ENCODE measurements at places on chromosomes 11 and 22.

DNA sequence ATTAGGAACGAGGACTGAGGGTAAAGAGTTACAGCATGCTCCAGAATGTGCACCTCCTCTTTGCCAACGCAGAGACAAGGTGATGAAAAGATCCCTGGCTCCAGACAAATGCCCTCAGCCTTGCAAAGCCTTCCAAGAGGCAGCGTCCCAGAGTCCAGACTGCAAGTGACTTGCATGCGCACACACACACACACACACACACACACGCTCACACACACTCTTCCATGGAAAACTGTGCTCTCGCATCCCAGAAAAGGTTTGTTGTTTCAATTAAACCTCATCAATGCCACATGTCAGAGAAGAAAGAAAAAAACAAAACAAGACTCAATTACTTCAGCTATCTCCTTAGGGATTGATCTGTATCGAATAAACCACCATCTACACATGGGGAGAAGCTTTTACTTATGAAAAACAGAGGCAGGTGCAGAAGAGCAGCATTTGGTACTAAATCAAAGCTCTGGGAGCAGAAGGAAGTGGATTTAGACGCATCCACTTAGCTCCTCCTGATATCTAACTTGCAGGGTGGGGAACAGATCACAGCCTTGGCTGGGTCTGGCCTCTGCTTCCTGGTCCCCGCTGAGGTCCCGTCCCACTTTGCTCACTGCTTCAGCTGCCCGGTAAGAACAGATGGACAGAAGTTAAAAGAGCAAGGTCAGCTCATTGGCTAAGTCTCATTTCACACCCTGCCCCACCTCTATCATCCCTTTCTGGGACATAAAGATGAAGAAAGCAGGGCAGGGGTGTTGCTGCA lies 249.8 kb upstream of the BLID start:
- DNase-seq = no peak

GRCh38 chr11:65055538-65055937 lies 2.8 kb downstream of the NAALADL1 start:
- no peak for DNase-seq

DNA sequence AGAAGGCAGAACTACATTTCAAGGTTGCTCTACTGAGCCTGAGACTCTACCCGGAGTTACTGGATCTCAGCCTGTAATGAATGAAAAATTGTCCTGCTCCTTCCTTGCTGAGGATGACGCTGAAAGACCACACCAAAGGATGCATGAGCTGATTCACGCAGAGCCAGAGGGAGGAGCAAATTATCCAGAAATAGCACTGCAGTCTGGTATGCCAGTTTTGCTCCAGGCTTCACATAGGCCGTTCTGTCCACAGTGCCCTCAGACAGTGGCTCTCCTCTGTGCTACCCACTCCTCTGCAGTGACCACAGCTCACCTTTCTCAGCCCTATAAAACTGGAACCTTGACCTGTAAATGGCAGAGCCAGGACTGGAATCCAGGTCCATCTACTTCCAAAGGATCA lies 79.3 kb upstream of the GALNT18 start:
- no peak for DNase-seq

- no peak for DNase-seq
These were observed 396.4 kb upstream of the CCDC90B start for GRCh38 chr11:83682611-83682973.

GRCh38 chr22:28771195-28771791 lies 1.2 kb upstream of the CCDC117 start:
- no peak for DNase-seq

DNA sequence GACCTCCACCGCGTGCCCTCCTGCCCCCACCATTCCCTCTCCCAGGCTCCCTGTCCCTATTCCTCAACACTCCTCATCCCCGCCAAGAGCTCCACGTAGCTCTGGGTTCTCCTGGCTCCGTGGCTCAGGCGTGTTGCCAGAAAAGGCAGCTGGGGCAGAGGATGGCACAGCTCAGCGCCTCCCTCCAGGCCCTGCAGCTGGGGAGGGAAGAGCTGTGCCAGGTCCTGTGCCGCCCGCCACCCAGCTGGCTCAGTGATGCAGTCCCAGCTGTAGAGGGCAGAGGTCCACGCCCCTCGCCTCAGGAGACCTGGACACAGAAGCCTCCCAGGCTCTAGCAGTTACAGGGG lies 4.2 kb downstream of the ARHGAP1 start:
- no peak for DNase-seq

GRCh38 chr11:71115770-71116692 lies 136.3 kb downstream of the SHANK2 start:
- no peak for DNase-seq

DNA sequence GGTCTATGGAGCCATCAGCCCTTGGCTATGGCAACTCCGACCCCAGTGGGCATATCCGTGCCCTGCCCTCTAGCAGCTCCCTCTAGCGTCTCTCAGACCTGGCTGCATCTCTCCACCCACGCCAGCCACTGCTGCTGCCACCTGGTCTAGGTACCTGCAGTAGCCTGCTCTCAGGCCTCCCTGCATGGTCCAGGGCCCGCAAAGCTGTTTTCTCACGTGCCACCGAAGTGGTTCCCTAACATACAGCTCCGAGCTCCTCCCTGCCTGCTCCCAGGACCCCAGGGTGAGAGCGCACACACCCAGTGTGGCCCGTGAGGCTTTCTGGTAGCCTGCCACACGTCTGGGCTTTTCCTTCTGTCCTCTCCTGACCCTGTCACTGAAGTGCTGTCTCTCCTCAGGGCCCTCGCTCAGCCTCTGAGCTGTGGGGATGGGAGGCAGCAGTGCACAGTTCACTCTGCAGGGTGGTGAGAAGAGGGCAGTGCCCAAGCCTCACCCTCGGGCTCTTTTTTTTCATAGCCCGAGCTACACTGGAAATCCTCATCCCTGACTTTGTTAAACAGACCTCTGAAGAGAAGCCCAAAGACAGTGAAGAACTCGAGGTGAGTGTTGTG lies 14.3 kb downstream of the DGCR8 start:
- no peak for DNase-seq

DNA sequence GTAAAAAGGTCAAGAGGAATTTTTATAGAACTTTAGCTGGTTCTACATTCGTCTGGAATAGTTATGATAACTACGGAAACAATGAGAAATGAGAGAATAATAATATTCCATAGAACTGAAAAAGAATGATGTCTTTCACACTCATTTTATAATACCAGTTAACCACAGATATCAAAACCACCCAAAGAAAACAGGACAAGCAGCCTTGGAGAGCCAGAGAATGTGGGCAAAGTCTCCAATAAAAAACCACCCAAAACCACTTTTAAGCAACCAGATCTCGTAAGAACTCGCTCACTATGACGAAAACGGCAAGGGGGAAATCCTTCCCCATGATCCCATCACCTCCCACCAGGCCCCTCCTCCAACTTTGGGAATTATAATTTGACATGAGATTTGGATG lies 60.8 kb downstream of the ARHGAP32 start:
- DNase-seq = no peak

GRCh38 chr11:114228435-114229411 lies 67.5 kb upstream of the NNMT start:
- DNase-seq = no peak

DNA sequence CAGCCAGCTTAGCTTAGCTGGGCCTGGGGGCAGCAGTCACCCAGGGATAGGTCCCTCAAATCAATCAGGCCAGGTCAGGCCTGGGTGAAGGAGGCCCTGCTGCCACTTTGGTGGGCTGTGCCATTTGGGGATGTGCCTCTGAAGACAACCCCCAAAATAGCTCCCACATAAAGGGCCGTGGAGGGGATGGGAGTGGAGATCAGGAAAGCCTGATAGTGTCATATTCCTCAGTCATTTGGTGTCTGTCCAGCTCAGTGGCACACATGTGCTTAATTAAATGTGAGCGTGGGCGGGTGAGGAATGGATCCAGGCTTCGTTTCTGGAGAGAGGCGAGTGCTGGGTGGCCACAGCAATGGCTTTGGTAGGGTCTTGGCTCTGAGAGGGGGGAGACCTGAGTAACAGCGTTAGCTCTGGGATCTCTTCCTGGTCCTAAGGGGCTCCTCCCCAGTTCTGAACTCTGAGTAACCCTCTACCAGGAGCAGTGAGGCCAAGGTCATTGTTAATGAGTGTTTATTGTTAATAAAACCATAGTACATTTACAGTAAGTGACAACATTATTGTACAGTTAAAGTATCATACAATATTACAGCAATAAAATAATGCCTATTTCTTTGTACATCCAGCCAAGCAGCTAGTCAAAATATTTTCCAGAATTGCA lies 45.2 kb downstream of the NAT10 start:
- DNase-seq = no peak

- DNase-seq = no peak
These were observed 94.5 kb downstream of the ME3 start for GRCh38 chr11:86577644-86578636.

GRCh38 chr11:35536470-35536869 lies 11.1 kb upstream of the PAMR1 start:
- no peak for DNase-seq

GRCh38 chr11:3124821-3125220 lies 40.3 kb downstream of the OSBPL5 start:
- DNase-seq = no peak

- DNase-seq = no peak
These were observed 126.4 kb upstream of the SYT13 start for GRCh38 chr11:45412521-45412920.

DNA sequence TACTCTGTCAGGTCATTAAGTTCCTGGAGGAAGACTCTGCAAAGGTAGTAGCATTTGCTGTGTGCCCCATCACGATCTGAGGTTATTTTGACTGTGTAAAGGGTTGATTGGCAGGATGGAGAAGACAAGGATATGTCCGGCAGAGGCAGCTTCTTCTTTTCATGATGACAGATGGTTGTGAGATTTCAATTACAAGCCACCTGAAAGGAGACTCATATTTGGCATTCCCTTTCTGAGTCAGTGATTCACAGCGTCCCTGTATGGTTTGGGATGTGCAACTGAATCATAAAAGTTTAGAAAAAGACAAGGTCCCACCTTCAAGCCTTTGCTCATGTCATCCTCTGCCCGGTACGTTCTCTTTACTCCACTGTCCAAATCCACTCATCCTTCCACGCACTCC lies 113.4 kb downstream of the MTNR1B start:
- no peak for DNase-seq

DNA sequence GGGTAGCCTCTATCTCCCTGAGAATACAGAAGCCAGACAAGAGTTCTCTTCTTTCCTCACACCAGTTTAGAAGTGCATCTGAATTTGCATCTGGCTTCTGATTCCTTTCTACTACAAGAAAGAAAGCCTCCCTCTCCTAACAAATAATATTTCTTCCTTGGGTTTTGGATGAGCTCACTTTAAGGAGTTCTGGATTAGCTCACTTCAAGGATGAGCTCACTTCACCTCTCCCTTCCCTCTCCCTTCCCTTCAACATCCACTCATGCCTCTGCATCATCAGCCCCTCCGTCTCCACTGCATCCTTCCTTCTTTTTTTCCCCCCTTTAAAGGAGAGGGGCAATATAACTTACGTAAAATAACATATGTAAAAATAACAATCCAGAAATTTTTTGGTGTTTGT lies 1.6 kb upstream of the MTNR1B start:
- DNase-seq = no peak

- DNase-seq = no peak
These were observed 5.0 kb downstream of the CYB561A3 start for GRCh38 chr11:61356706-61357105.

DNA sequence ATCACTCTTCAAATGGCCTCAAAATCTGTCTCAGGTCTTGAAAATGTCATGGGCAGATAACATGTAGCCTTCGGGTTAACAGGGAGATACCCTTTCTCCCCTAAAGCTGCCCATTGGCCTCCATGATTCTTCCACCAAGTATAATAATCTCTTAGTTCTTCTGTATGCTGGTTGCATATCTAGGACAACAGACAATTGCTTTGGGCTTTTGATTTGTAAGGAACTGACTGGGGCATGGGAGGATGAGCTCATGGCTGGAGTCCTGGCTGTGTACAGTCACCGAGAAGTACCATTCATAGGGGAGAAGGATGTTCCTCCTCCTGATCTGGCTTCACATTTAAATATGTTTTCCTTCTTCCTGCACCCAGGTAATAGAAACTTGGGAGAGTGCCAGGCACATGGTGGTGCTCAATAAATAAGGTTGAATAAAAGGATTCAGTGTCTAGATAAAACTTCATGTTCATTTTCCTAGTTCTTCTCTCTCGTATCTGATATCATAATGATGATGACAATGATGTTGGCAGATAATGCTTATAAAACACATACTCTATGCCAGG lies 2.8 kb upstream of the AMPD3 start:
- DNase-seq = no peak

GRCh38 chr22:37230673-37231405 lies 13.2 kb downstream of the RAC2 start:
- DNase-seq = no peak

DNA sequence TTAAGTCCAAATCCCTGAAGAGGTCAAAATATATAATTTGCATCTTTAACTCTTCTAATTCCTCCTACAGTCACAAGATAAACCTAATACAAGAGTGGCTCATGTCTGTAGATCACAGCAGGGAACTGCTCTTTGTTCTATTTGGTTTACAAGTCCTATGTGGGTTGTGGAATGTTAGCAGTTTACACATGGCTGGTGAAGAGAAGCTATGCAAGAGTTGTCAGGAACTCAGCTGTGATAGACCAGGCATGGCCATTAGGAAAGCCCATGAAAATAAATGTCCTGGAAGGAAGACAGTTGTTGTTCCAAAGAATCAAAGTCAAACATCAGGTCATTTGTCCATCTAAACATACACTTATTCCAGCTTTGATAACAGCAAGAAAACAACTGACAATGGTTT lies 312.4 kb upstream of the PITPNB start:
- no peak for DNase-seq
